Epithelial cell of proximal tubule (primary cell): ENCODE measurements at places on chromosomes 7 and 10. TPM values are rescaled to one million over a fixed set of nuclear protein-coding genes. Genes with fewer than 3 reads are reported as not detected.

The COL1A2 gene
- 1.0 and 10.9 TPM in 2 replicates for total RNA-seq

The UCN3 gene
- total RNA-seq, result not detected in 2 replicates

The MKI67 gene
- 40.6 and 44.9 TPM in 2 replicates for total RNA-seq

The ZWINT gene
- total RNA-seq, result 65.8 and 115 TPM in 2 replicates

The CALML5 gene
- total RNA-seq, result 0.65 TPM in 1 of 2 replicates, not detected in the other

The ANXA11 gene
- total RNA-seq, result 148 and 153 TPM in 2 replicates

The ADCYAP1R1 gene
- not detected in 2 replicates for total RNA-seq

The CFAP58 gene
- 0.23 and 0.29 TPM in 2 replicates for total RNA-seq

The SPDYE8 gene
- total RNA-seq, result not detected in 2 replicates

The JAKMIP3 gene
- total RNA-seq, result under 0.01 TPM in 1 of 2 replicates, not detected in the other

The CCDC172 gene
- total RNA-seq, result not detected in 2 replicates

The PRPS1L1 gene
- not detected in 2 replicates for total RNA-seq

The VCL gene
- 165 and 228 TPM in 2 replicates for total RNA-seq

The MACC1 gene
- total RNA-seq, result 12.4 and 33.2 TPM in 2 replicates

- DNase-seq, result no peak
Observed at GRCh38 chr10:130807096-130807495, 504.4 kb downstream of the TCERG1L start.

GRCh38 chr10:60767424-60767823 lies 10.9 kb upstream of the CDK1 start:
- DNase-seq, result no peak

DNA sequence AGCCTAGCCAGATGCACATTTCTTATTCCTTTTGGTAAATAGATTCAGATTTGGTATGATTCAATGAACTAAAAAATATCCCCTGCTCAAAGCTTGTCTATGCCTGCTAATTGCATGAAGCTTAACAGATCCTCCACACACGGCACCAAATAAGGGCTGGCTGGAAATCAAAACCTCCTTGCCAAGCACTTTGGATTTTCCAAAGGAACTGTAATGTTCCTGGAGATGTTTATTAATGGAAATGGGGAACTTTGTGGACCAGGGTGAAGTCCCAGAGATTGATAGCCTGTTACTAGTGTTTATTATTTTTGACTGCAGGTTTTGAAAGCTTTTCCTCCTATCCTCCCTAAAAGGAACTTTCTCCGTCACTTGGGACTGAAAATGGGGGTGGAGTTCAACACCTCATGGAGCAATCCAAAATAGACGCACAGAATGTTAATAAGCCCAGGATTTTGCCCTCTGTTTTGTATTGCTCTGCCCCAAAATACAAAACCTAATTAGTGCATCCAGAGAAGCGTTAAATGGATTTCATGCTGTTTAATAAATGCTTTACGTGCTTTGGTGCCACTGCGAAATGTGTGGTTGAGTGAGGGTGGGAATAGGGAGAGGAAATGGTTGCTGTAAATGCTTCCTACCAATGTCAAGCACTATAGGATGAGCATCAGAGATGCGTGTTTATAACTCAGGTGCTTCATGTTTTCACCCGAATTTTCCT lies 1027.7 kb downstream of the LRMDA start:
- DNase-seq, result no peak

DNA sequence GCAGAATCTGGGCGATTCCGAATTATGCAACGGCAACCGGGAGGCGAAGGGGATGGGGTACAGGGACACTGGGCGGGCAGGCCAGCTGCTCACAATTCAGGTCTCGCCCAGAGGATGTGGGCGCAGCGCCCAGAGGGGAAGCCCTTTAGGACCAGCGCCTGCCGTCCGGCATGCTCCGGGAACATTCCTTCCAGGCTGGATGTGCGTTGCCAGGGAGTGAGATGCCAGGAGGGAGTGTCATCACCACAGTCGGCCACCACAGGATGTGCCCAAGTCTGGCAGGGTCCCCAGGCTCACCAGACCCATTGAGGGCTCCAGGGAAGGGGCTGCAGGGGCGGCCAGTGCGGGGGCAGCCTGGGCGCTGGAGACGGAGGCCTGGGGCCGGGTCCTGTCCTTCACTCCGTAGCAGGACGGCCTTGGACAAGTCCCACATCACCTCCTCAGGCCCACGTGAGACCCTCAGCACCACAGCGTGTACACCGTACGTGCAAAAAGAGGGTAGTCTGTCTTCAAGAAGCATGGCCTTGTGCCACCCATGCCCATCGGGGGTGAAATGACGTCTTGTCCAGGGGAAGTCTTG lies 63.9 kb downstream of the FOXL3 start:
- no peak for DNase-seq

DNA sequence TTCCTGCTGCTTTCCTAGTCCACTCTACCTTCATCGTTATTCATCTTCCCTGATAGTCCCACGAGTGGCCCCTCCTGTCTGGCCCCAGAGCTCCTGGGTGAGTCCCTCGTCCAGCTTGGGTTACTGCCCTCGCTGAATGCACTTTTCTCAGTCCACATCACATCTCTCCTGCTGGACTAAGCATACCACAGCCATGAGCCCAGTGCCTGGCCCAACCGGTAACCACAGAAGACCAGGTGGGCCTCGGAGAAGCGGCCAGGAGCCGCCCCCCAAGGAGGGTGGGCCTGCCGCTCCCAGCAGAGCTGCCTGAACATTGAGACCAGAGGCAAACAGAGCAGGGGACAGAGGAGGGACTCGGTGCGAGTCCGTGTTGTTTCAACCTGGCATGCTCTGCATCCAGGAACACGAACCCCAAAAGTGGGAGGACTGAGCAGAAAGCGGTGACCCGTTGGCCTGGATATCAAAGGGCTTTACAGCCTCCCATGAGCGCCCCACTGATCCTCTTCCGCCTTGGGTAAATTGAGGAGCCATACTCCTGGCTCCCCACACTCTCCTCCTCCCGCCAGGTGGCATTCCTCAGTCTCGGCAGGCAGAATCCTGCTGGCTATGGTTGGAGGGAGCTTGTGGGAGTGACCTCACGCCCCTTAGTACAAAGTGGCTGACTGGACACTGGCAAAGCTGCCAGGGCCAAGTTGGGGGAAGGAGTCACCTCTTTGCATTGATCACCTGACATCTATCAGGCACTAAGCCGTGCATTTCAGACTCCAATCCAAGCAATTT lies 13.3 kb downstream of the TMEM72 start:
- DNase-seq, result no peak

GRCh38 chr7:142626420-142627035 lies 122.7 kb upstream of the PRSS1 start:
- DNase-seq, result no peak

GRCh38 chr7:32887395-32887794 lies 4.2 kb downstream of the KBTBD2 start:
- no peak for DNase-seq

- no peak for DNase-seq
Observed at GRCh38 chr10:107487284-107487683, 322.8 kb upstream of the SORCS1 start.

DNA sequence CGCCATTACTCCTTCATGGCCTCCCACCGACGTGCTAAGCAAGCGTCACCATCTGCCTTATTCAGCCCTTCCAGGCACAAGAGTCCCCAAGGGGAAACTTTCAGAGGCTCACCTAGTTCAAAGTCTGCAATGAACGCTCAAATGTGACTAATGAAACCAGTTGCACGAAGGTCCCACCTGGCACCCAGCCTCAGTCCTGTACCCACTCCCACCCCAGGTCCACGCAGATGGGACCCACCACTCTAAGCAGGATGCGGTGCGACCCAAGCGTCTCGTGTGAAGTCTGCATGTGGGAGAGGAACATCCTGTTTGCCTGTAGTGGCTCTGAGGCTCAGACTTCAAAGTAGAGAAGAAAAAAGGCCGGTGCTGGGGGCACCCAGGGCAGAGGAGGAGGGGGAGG lies 40.3 kb downstream of the RGS10 start:
- DNase-seq, result no peak

- peak; percentile 7 for DNase-seq
Observed at GRCh38 chr7:33310546-33310945, 181.2 kb downstream of the BBS9 start.

- DNase-seq, result no peak
Observed at GRCh38 chr10:84172467-84173356, 889 bp upstream of the GPR15LG start.

GRCh38 chr7:50704844-50705243 lies 77.9 kb downstream of the GRB10 start:
- DNase-seq, result no peak

DNA sequence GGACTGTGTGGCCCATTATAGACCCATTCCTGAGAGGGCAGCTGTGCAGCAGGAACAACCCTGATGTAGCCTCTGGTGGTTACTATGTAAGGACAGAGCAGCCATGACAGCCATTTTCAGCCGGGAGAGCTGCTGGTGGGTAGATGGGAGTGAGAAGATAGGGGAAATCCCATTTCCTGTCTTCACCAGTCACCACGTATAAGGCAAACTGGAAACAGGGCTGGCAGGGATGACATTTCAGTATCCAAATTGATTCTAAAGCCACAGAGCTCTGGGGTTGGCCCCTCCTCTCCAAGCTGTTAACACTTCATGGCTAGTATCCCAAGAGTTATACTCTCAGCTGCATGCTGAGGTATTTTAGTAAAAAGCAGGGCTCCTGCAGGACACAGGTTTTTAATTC lies 15.2 kb upstream of the FZD1 start:
- DNase-seq, result no peak

DNA sequence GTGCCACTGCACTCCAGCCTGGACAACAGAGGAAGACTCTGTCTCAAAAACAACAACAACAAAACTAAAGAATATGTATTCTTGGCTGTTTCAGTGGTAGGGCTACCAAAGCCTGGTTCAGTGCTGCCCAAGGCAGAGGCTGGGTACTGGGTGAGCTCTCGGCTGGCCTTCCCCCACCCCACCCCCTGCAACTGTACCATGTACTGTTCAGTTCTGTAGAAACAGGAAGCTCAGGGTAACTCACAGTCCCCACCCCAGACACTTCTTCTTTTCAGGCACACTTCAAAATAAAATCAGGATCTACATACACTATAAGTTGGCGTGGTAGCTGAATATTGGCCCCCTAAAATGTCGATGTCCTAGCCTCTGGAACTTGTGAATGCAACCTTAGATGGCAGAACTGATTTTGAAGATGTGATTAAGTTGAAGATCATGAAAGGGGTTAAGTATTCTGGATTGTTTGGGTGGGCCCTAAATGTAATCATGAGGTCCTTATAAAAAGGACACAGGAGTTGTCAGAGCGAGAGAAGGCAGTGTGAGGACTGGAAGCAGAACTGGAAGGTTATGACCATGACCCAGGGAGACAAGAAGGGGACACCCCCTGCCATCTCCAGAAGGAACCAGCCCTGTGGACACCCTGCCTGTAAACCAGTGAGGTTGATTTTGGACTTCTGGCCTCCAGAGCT lies 31.2 kb downstream of the TBXAS1 start:
- no peak for DNase-seq

GRCh38 chr7:45873355-45873754 lies 473 bp upstream of the CCDC201 start:
- no peak for DNase-seq

GRCh38 chr10:117944676-117945447 lies 101.9 kb downstream of the RAB11FIP2 start:
- DNase-seq, result no peak

GRCh38 chr10:119333146-119333792 lies 125.9 kb downstream of the GRK5 start:
- DNase-seq, result no peak

DNA sequence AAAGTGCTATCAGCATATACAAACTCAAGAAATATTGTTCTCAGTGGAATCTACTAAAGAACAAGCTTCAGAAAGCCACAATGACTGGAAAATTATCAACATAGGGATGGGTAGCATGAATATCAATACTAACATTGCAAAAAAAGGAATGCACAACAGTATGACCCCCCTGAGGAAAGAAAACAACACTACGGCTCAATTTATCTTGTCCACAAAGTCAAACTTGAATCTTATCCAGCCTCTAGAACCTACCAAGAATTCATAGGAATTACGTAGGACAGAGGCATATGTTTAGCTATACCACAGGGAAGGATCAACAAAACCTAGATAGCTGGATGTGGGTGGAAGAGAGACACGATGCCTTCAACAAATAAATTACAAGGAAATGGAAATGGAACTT lies 54.6 kb downstream of the AGMO start:
- no peak for DNase-seq

GRCh38 chr10:67775279-67775678 lies 62.7 kb downstream of the DNAJC12 start:
- DNase-seq, result no peak

DNA sequence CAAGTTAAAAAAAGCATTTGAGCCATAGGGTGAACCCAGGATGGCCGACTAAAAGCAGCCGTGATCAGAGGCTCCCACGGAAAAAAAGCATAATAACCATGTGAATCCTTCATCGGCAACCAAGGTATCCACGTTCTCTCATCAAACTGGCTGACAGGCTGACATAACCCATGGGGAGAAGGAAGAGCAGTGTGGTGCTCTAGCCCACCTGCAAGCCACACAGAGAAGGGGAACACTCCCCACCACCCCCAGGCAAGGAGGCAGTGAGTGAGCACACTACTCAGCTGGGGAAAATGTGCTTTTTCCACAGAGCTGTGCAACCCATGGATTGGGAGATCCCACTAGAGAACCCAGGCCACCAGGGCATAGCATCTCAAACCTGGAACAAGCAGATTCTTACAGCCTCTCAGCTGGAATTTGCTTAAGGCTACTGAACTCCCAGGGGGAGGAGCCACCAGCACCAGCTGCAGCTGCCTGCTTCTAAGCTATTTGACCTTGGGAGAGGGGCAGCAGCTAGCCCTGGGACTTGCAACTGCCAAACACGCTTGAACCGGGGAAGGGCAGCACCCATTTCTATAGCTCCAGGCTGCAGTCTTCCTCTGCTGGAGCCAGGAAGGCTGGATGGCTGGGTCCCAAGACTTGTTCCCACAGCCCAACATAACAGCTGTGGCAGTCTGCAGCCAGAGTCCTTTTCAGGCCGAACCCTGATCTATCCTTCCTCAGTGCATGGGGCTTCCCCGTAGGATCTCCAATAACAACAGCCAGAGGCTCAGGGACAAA lies 178.2 kb upstream of the NRG3 start:
- no peak for DNase-seq

- DNase-seq, result no peak
Observed at GRCh38 chr10:51231754-51232153, 157.5 kb downstream of the PRKG1 start.

DNA sequence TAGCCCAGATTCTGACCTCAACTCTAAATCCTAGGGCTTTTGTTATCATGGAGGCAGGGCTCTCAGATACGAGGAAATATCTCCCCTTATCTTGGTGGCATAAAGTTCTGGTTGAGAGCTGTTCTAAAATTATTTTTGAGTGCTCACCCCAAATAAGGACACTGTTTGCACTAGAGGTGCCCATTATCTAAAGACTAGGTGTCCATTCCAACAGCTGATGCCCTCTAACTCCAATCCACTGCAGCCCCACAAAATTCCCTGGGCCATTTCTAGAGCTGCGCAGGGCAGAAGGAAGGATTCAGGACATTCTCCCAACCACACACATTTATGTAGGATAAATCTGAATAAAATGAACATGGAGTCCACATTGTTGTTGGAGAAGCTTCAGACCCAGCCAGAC lies 301.9 kb downstream of the FGFR2 start:
- DNase-seq, result no peak

DNA sequence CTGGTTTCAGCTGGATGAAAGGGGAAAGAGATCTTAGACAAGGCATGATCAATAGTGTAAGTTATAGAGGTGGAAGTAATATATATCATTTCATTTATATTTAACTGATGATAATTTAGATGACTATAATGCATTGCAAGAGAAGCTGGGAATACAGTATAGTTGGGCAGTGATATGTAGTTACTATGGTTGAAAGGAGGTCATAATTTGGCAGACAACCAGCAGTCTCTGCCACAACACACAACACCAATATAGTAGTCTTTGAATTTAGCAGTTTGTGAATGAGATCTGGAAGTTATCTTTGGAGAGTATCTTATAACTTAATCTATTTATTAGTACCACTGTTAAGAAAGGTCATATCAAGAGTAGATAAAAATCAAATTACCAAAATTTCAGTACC lies 39.9 kb downstream of the TAX1BP1 start:
- no peak for DNase-seq

- peak; percentile 27 for DNase-seq
Observed at GRCh38 chr7:23055582-23056178, 41.8 kb upstream of the HYCC1 start.
